ENCODE measurements at places on chromosomes 1 and 21. TPM values are rescaled to one million over a fixed set of nuclear protein-coding genes. Genes with fewer than 3 reads are reported as not detected.
A peak's percentile ranks its signal among the peaks of the same experiment; 100 is the strongest.

DNA sequence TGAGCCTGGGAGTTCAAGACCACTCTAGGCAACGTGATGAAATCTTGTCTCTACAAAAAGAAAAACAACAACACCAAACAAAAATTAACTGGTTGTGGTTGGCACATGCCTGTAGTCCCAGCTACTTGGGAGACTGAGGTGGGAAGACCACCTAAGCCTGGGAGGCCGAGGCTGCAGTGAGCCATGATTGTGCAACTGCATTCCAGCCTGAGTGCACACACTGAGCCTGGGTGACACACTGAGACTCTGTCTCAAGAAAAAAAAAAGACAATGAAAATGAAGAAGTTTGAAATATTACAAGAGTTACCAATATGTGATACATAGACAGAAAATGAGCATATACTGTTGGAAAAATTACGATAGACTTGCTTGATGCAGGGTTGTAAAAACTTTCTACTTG, 31.9 kb downstream of the PDC start:
- DNase-seq: no peak
- H3K4me1 ChIP-seq: no peaks in the 10 kb centered on the region
- H3K27me3 ChIP-seq: no peaks in the 10 kb centered on the region
- H3K4me3 ChIP-seq: no peak overlapping the region

Gene A3GALT2
- not detected for total RNA-seq

GRCh38 chr1:25537153-25537831, 6.1 kb upstream of the LDLRAP1 start:
- H3K36me3 ChIP-seq: no peaks in the 10 kb centered on the region
- H3K4me1 ChIP-seq: no peaks in the 10 kb centered on the region
- no peaks in the 10 kb centered on the region for H3K27me3 ChIP-seq
- H3K4me3 ChIP-seq: no peak overlapping the region
- H3K27ac ChIP-seq: no peak overlapping the region

Gene TMEM200B
- total RNA-seq: 8.7 TPM

DNA sequence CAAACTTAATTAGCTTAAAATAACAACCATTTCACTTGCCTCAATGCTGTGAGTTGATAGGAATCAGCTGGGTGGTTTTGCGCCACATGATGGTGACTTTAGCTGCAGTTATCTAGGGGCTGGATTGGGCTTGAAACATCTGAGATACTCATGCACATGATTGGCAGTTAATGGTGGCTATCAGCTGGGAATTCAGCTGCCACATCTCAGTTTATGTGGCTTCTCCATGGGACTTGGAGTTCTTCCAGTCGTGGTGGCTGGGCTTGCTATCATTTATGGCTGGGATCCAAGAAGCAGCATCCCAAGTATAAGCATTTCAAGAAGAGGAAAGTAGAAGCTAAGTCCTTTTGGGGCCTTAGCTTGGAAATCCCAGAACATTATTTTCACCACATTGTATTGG, 36.4 kb downstream of the PDC start:
- no peak overlapping the region for H3K4me3 ChIP-seq
- H3K27ac ChIP-seq: no peak overlapping the region
- H3K36me3 ChIP-seq: peaks cover 15% of the 10 kb centered on the region
- H3K27me3 ChIP-seq: no peaks in the 10 kb centered on the region

- no peak overlapping the region for H3K4me3 ChIP-seq
- no peaks in the 10 kb centered on the region for H3K27me3 ChIP-seq
- no peak overlapping the region for H3K27ac ChIP-seq
- no peaks in the 10 kb centered on the region for H3K36me3 ChIP-seq
- no peaks in the 10 kb centered on the region for H3K4me1 ChIP-seq
- no peak for DNase-seq
These were observed 2.3 kb upstream of the USH2A start for GRCh38 chr1:216425577-216425976.

Gene ABCB10
- total RNA-seq: 17.3 TPM

DNA sequence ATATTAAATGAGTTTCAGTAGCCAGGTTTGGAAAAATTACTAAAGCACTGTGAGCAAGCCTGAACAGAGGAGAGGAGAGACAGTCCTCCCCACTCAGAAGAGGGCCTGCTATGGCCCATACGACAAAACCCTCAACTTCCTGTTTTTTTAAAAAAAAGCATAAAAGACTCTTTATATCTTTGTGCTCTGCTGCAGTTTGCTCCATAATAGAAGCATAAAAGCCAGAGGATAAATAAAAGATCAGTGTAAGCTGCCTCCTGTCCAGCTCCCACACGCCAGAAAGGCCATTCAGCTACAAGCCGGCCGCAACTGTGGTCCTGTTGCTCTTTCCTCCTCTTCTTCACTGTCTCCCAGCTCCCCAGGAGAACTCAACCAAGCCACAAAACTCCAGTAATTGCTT, 37.8 kb downstream of the NID1 start:
- no peak overlapping the region for H3K27ac ChIP-seq
- no peaks in the 10 kb centered on the region for H3K4me1 ChIP-seq
- no peak overlapping the region for H3K4me3 ChIP-seq
- no peak for DNase-seq
- peaks cover 44% of the 10 kb centered on the region for H3K36me3 ChIP-seq
- no peaks in the 10 kb centered on the region for H3K27me3 ChIP-seq

GRCh38 chr1:222634180-222635013, 16.5 kb downstream of the MIA3 start:
- DNase-seq: no peak
- no peak overlapping the region for H3K4me3 ChIP-seq
- no peak overlapping the region for H3K27ac ChIP-seq
- H3K36me3 ChIP-seq: peaks cover 78% of the 10 kb centered on the region
- no peaks in the 10 kb centered on the region for H3K27me3 ChIP-seq

DNA sequence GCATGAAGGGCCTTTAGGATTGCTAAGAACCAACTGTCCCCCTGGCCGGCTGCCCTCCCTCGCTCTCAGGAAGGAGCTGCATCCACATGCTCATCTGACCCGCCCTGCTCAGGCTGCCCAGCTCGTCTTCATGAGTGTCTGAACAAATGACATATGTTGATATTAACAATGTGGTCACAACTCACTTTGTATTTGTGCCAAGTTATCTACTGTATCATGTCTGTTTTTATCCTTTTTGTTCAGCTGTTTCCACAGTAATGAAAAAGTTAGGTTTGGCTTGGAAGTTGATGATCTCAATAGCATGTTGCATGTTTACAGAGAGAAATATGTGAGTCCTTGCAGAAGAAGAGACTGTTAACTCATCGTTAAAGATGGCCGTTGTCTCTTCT, 75.1 kb downstream of the PHTF1 start:
- no peaks in the 10 kb centered on the region for H3K27me3 ChIP-seq
- H3K4me1 ChIP-seq: no peaks in the 10 kb centered on the region
- H3K36me3 ChIP-seq: peaks cover 35% of the 10 kb centered on the region
- peak overlapping the region; percentile 37 for H3K27ac ChIP-seq

Gene WNT2B
- total RNA-seq: 8.5 TPM

Gene UBXN11
- total RNA-seq: 37.0 TPM

- H3K27me3 ChIP-seq: no peaks in the 10 kb centered on the region
- peak overlapping the region; percentile 19 for H3K4me3 ChIP-seq
- DNase-seq: no peak
These were observed 28.6 kb downstream of the AGPAT3 start for GRCh38 chr21:43893536-43894205.

Gene DISP3
- not detected for total RNA-seq

GRCh38 chr1:11749996-11750395, 12.0 kb upstream of the C1orf167 start:
- H3K27ac ChIP-seq: no peak overlapping the region
- peaks cover 53% of the 10 kb centered on the region for H3K36me3 ChIP-seq
- H3K4me1 ChIP-seq: no peaks in the 10 kb centered on the region
- H3K4me3 ChIP-seq: no peak overlapping the region
- H3K27me3 ChIP-seq: no peaks in the 10 kb centered on the region

Gene TTC34
- total RNA-seq: 1.3 TPM

DNA sequence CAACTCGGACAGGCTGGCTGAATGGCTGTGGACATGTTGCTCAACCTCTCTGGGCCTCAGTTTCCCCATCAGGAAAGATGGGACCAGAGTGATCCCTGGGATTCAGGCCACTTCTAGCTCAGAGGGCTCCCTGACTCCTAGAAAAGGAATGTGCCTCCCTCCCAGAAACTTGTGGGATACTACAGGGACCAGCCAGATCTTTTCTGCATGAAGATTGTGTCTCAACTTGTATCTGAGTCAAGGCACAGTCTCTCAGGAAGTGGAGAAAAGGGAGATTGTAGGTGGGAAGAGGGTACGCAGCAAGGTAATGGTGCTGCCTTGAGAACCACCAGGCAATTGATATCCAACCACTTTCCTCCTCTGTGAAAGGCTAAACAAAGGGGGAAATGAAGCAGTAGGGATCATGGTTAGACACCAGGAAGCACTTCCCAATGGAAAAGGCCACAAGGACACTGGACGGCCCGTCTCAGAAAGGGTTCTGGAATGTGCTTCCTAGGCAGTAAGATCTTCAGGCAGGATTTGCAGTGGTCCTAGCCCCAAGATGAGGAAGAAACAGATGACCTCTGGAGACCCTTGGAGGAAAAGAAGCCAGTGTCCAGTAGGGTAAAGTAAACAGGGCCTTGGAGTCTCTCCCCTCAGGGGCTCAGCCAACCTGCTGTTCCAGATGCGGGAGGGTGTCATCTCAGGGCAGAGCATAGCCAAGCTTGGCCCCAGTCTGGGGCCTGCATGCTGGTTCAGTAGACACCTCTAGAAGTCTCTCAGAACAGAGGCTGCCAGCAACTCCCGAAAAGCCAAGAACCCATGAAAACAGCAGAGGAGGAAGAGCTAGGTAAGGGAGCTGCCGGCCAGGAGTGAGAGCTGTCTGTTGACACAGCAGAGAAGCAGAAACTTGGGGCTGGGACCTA, 16.8 kb downstream of the IFFO2 start:
- DNase-seq: no peak
- no peaks in the 10 kb centered on the region for H3K27me3 ChIP-seq
- peaks cover 42% of the 10 kb centered on the region for H3K4me1 ChIP-seq
- H3K4me3 ChIP-seq: no peak overlapping the region
- H3K36me3 ChIP-seq: no peaks in the 10 kb centered on the region
- H3K27ac ChIP-seq: no peak overlapping the region

All from upper lobe of right lung (tissue), 1 donor.